ENCODE measurements at places on chromosomes 5 and 9. TPM values are rescaled to one million over a fixed set of nuclear protein-coding genes. Genes with fewer than 3 reads are reported as not detected.

The FOXD4L5 gene
- not detected for polyA plus RNA-seq

The N4BP3 gene
- polyA plus RNA-seq, result 0.58 TPM

The ARSK gene
- polyA plus RNA-seq, result 4.1 TPM

The CCDC171 gene
- 1.1 TPM for polyA plus RNA-seq

The MZB1 gene
- polyA plus RNA-seq, result not detected

The WDR38 gene
- polyA plus RNA-seq, result not detected

The FOXI1 gene
- polyA plus RNA-seq, result not detected

The PCDH1 gene
- 26.7 TPM for polyA plus RNA-seq

The CEP72 gene
- 2.9 TPM for polyA plus RNA-seq

The C9 gene
- not detected for polyA plus RNA-seq

The ARSB gene
- 1.8 TPM for polyA plus RNA-seq

The PCDHA1 gene
- polyA plus RNA-seq, result not detected

The EPB41L4A gene
- 6.1 TPM for polyA plus RNA-seq

The TSTD2 gene
- 6.5 TPM for polyA plus RNA-seq

The SLC45A2 gene
- not detected for polyA plus RNA-seq

The PAX5 gene
- polyA plus RNA-seq, result 0.28 TPM

The AFAP1L1 gene
- 21.8 TPM for polyA plus RNA-seq

The ADRB2 gene
- polyA plus RNA-seq, result 0.71 TPM

The PHF2 gene
- 25.1 TPM for polyA plus RNA-seq

The S1PR3 gene
- 23.7 TPM for polyA plus RNA-seq

The PSIP1 gene
- polyA plus RNA-seq, result 16.9 TPM

The IL5 gene
- not detected for polyA plus RNA-seq

The CAVIN4 gene
- 0.10 TPM for polyA plus RNA-seq

The HTR4 gene
- polyA plus RNA-seq, result not detected

The SLIT3 gene
- 0.99 TPM for polyA plus RNA-seq

The IFNA21 gene
- not detected for polyA plus RNA-seq

The IGFBPL1 gene
- polyA plus RNA-seq, result not detected

The NIPAL4 gene
- polyA plus RNA-seq, result 0.11 TPM

The IER5L gene
- 10.3 TPM for polyA plus RNA-seq

The SH2D3C gene
- polyA plus RNA-seq, result 29.7 TPM

The FOXD4L6 gene
- polyA plus RNA-seq, result not detected

The GFPT2 gene
- polyA plus RNA-seq, result 3.4 TPM

The KLHL3 gene
- polyA plus RNA-seq, result 3.3 TPM

The CDO1 gene
- 286 TPM for polyA plus RNA-seq

The TYRP1 gene
- 0.12 TPM for polyA plus RNA-seq

The EMB gene
- 1.7 TPM for polyA plus RNA-seq

The ZNF462 gene
- 0.79 TPM for polyA plus RNA-seq

The CNTLN gene
- 2.5 TPM for polyA plus RNA-seq

The ASPN gene
- polyA plus RNA-seq, result 1.1 TPM

The SLC36A3 gene
- not detected for polyA plus RNA-seq

The TBC1D2 gene
- polyA plus RNA-seq, result 2.6 TPM

The EIF4EBP3 gene
- 32.4 TPM for polyA plus RNA-seq

The C9orf153 gene
- not detected for polyA plus RNA-seq

The TLN1 gene
- polyA plus RNA-seq, result 201 TPM

The PTPRD gene
- polyA plus RNA-seq, result 1.4 TPM

The TUSC1 gene
- polyA plus RNA-seq, result 9.6 TPM

The TAF11L10 gene
- not detected for polyA plus RNA-seq

The CD14 gene
- polyA plus RNA-seq, result 162 TPM

The C1QTNF3 gene
- 1.6 TPM for polyA plus RNA-seq

The SARDH gene
- 1.2 TPM for polyA plus RNA-seq
